Activated T-cell treated with anti-CD3 and anti-CD28 coated beads for 48 hours (primary cell): ENCODE measurements at places on chromosomes 2 and 18.

GRCh38 chr2:104501342-104501741 lies 352.6 kb upstream of the POU3F3 start:
- DNase-seq: no peak

DNA sequence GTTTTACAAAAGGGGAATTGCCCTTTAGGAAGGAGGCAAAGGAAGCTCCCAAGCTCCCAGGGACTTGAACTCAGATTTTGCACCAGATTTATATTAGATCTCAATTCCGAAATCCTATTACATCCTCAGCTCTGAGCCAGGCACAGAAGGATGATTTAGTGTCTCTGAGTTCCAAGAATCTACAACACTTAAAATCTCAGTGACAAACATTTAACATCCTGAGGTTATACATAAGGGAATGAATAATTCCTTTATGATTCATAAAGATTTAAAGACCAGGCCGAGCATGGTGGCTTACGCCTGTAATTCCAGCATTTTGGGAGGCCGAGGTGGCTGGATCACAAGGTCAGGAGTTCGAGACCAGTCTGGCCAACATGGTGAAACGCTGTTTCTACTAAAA lies 16.5 kb upstream of the SLC20A1 start:
- no peak for DNase-seq

DNA sequence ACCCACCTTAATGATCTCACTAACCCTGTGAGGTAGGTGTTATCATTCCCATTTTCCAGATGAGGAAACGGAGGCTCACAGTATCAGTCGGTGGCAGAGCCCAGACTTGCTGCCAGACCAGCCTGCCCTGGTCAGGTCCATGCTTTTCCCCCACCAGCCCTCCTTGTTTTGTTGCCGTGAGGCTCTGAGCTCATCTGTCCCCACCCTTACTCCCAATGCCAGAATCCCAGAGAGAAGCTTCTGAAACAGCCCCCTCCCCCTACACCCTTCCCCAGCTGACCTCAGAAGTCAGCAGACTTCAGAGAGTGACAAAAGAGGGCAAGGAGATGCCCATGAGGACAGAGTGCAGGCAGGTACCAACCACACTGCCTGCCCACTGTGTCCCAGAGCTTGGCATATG lies 20.8 kb upstream of the TNS1 start:
- no peak for DNase-seq

DNA sequence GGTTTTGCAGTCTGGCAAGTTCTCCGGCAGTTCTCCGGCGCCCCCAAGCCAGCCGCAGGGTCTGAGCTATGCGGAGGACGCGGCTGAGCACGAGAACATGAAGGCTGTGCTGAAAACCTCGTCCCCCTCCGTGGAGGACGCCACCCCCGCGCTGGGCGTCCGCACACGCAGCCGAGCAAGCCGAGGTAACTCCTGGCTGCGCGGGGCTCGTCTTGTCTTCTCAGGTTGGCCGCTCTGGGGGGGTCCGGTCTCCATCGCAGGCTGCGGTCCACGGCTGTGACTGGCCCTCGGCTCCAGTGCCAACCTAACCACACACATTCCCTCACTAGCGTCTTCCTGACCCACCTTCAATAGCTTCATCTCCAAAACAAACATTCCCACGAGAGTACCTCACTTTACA lies 68.2 kb downstream of the TPGS2 start:
- no peak for DNase-seq

- DNase-seq: no peak
Observed at GRCh38 chr2:70431716-70432347, 121.8 kb downstream of the TGFA start.

- DNase-seq: no peak
Observed at GRCh38 chr2:74291218-74291544, 52.0 kb downstream of the SLC4A5 start.

- no peak for DNase-seq
Observed at GRCh38 chr2:223852281-223852795, 15.0 kb upstream of the AP1S3 start.

- DNase-seq: no peak
Observed at GRCh38 chr2:96800061-96801004, 15.7 kb upstream of the CNNM3 start.

DNA sequence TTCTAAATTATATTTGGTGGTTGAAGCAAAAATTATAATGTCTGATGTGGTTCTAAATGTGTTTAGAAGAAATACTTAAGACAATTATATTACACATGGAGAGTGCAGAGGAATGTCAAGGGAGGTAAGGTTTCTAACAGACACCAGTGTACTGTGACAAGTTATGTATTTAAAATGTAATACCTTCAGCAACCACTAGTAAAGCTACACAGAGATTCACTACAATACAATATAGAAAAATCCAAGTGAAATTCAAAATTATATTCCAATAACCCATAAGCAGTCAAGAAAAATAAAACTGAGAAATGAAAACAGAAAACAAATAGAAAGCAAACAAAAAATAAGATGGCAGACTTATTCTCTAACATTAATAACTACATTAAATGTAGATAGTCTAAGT lies 249.5 kb upstream of the KLHL14 start:
- DNase-seq: no peak

- no peak for DNase-seq
Observed at GRCh38 chr18:74356959-74357358, 41.3 kb downstream of the C18orf63 start.

DNA sequence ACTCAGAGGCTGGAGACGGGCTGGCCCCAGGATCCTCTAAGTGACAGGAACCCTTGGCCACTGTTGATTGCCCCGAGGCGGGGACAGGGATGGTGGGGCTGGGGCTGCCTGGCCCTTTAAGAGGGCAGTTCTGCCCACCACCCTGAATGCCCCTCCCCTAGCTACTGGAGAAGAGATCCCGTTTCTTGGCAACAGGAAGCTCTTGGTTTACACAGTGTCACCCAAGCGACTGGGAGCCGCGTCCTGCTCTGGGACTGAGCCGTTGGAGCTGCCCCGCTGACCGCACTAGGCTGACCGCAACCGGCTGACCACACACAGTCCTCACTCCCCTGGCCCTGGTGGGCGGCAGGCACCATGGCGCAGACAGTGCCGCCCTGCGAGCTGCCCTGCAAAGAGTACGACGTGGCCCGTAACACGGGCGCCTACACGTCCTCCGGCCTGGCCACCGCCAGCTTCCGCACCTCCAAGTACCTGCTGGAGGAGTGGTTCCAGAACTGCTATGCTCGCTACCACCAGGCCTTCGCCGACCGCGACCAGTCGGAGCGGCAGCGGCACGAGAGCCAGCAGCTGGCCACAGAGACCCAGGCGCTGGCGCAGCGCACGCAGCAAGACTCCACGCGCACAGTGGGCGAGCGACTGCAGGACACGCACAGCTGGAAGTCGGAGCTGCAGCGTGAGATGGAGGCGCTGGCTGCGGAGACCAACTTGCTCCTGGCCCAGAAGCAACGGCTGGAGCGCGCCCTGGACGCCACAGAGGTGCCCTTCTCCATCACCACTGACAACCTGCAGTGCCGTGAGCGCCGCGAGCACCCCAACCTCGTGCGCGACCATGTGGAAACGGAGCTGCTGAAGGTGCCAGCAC lies at the start of gene TEKT4:
Gene TEKT4 (plus strand): TSS at position 205 of the 862 bp plus-strand sequence. CDS start 150 bp downstream, at position 355.
- no peak for DNase-seq

GRCh38 chr2:16523711-16524110 lies 141.9 kb downstream of the CYRIA start:
- DNase-seq: no peak

DNA sequence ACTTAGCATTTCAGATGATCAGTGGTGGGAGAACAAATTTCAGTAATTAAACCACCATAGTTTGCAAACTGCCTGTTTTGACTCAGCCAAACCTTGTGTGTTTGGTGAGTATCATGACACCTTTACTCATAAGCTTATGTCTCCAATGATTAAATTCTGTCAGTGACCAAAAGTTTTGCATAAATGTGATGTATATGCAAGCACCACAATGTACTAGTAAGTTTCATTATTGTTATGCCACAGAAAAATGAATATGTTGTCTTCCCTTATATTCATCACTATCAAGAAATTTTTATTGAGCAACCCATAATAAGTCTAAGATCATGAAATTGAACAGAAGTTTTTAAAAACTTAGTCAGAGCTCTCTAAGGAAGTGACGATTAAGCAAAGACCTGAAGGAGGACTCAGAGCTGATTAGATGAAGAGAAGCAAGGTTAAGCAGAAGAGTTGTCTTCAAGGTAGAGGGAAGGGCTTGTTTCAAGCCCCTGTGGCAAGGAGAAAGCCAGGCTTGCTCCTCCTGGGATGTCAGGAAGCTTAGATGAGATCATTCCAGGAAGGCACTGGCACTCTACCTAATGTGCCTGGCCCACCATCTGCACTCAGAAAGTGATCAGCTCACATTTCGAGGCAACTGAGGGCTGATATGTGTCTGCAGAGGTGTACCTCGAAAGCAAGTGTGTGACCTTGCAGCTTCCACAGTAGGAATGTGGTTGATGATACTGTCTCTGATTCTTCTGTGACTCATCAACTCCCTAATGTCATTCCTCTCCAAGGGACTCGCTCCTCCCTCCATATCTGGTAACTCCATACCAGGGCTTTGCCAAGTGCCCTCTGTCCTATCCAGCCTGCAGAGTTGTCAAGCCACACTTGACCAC lies 54.7 kb downstream of the KCTD18 start:
- no peak for DNase-seq

DNA sequence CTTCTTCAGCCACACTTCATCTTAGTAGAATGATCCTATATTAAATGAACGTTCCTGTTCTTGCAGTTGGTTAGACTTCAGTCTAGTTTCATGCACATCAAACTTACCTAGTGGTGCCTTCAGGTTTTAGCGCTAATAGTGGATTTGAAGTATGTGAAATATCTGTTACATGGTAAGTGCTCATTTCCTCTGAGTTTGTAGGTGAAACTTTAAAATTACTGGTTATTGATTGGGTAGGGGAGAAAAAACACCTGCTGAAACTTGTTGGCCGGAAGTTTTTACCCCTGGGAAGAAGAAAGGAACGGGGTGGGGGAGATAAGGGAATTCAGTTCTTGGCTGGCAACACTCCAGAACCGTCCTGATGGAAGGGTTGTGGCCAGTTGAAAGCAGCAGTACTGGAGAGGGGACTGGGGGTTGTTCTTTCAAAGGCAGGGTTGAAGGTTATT lies 112.8 kb downstream of the SPTBN1 start:
- no peak for DNase-seq

- DNase-seq: no peak
Observed at GRCh38 chr2:126883666-126884040, 15.0 kb upstream of the TEX51 start.

DNA sequence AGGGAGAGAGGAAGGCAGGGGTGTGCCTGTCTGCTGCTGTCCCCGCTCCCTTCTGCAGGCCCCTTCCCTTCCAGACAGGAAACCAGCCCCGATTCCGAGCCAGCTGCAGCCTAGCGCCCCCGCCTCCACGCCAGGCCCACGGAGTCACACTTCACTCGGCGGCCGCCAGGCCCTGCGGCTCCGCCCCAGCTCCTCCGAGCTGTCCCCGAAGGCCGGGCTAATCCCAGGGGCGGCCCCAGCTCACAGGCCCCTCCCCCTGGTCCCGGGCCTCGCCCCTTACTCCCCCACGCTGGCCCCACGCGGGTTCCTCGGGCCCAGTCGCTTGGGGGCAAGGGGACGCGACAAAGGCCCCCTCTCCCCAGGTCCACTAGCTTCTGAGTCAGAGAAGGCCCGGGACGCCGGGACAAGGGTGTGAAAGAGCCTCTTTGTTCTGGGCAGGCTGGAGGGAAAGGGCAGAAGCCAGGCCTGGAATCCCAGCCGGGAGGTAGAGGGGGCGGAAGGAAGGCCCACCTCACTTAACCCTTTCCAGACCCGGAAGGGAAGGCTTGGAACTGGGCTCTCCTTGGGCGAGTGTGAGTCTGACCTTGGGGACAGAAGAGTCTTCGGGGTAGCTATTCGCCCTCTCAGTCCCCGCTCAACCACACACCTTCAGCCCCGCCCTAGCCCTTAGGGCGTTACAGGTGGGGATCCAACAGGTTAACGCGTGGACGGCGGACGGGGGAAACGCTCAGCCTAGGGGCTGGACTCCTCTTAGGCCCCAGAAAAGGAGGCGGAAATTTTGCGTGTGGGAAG lies 1.2 kb downstream of the RTKN start:
- peak; percentile 63 for DNase-seq

GRCh38 chr2:12254280-12254860 lies 462.4 kb upstream of the TRIB2 start:
- no peak for DNase-seq

GRCh38 chr2:84417453-84418145 lies 41.5 kb downstream of the SUCLG1 start:
- no peak for DNase-seq

- no peak for DNase-seq
Observed at GRCh38 chr2:219737270-219737691, 109.9 kb downstream of the SLC4A3 start.

- DNase-seq: no peak
Observed at GRCh38 chr18:32846896-32847295, 74.1 kb upstream of the KLHL14 start.

- no peak for DNase-seq
Observed at GRCh38 chr18:10262566-10262965, 191.9 kb upstream of the APCDD1 start.

DNA sequence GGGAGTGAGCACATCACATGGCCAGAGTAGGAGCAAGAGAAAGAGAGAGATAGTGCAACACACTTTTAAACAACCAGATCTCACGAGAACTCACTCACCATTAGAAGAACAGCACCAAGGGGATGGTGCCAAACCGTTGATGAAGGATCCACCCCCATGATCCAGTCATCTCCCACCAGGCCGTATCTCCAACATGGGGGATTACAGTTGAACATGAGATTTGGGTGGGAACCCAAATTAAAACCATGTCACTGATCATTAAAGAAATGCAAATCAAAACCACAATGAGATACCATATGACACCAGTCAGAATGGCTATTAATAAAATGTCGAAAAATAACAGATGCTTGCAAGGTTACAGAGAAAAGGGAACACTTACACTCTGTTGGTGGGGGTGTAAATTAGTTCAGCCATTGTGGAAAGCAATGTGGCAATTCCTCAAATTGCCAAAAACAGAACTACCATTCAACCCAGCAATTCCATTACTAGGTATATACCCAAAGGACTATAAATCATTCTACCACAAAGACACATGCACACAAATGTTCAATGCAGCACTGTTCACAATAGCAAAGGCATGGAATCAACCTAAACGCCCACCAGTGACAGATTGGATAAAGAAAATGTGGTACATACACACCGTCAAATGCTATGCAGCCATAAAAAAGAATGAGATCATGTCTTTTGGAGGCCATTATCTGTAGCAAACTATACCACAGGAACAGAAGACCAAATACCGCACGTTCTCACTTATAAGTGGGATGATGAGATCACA lies 137.1 kb downstream of the COL6A3 start:
- DNase-seq: no peak

- DNase-seq: no peak
Observed at GRCh38 chr18:8177330-8178016, 431.8 kb upstream of the RAB12 start.

- DNase-seq: no peak
Observed at GRCh38 chr2:110140401-110140800, 24.8 kb upstream of the MALL start.

- no peak for DNase-seq
Observed at GRCh38 chr2:84931384-84931821, 25.9 kb downstream of the TMSB10 start.

- no peak for DNase-seq
Observed at GRCh38 chr2:129922571-129923264, 56.7 kb upstream of the RAB6C start.

GRCh38 chr2:187956906-187957534 lies 334.7 kb upstream of the GULP1 start:
- no peak for DNase-seq
